Right ventricle myocardium superior (tissue), 1 donor: ENCODE measurements at places on chromosomes 1 and 21. TPM values are rescaled to one million over a fixed set of nuclear protein-coding genes. Genes with fewer than 3 reads are reported as not detected.

Gene MSH4
- 0.35 TPM for total RNA-seq

Gene CYP2J2
- total RNA-seq, result 50.6 TPM

Gene OR2AK2
- not detected for total RNA-seq

Gene LAPTM5
- 19.5 TPM for total RNA-seq

Gene AKR7A3
- not detected for total RNA-seq

Gene ARHGEF16
- total RNA-seq, result 0.89 TPM

Gene RGS8
- not detected for total RNA-seq
